CD14-positive monocyte (primary cell): ENCODE measurements at places on chromosomes 1 and 21.
A peak's percentile ranks its signal among the peaks of the same experiment; 100 is the strongest.

- DNase-seq: no peak
Measured at GRCh38 chr21:15650735-15651134, 79.0 kb upstream of the USP25 start.

GRCh38 chr1:152876827-152877226 is 1.3 kb upstream of the SMCP start:
- no peak for DNase-seq

GRCh38 chr1:217524787-217525520 is 105.9 kb downstream of the GPATCH2 start:
- no peak for DNase-seq

GRCh38 chr1:201505503-201505890 is 1.4 kb downstream of the CSRP1 start:
- DNase-seq: no peak

GRCh38 chr1:1371746-1372711 is 3.0 kb downstream of the AURKAIP1 start:
- peak; percentile 40 for DNase-seq

GRCh38 chr1:97920276-97920831 is 480 bp downstream of the DPYD start:
- no peak for DNase-seq

DNA sequence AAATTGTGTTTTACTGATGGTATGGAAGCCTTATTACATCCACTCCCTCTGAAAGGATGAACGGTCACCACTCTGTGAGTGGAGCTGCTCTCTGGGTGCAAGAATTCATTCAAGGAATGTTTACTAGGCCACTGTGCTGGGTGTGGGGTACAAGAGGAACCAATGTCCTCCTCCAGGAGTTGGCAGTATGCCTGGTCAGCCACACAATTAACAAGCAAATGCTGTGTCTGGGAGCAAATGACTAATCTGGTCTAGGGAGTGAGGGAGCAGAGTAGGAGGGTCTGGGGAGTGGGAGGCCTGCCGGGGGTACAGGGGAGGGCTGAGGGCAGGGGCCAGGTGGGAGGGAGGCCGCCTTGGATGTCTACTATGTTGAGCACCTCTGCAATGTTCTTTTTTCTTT is 27.2 kb upstream of the TDRD10 start:
- DNase-seq: peak; percentile 54

DNA sequence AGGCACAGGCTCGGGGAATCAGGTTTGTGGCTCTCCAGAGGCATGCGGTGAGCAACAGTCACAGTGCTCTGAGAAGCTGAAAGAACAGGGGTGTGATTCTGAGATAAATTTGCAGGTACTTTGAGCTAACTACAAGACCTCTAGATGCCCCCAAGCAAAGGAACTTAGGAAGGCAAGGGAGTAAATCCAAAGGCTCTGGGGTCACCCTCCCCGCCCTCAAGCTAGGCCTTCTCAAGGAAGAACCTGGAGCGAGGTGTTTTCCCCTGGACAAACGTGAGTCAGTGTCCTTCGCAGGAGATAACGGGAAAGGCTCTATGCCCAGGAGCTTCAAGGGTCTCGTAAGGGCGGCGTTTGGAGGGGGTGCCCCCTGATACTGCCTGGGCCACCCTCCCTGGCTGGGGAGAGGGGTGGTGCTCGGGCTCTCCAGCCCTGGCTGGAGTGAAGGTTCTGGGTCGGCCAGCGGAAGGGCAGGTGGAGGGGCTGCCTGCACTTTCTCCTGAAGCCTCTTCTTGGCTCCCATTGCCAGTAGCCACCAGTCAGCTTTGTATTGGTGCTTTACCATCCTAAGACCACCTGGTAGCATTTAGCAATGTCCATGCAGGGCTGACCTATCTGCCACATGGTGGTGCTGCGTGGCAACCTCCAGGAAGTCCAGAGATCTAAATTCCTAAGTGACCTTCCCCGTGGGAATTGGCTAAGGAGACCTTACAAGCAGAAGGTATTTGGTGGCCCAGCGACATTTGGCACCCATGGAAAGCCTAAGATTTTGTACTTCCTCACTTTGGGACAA is 44.0 kb downstream of the GPR161 start:
- DNase-seq: no peak

DNA sequence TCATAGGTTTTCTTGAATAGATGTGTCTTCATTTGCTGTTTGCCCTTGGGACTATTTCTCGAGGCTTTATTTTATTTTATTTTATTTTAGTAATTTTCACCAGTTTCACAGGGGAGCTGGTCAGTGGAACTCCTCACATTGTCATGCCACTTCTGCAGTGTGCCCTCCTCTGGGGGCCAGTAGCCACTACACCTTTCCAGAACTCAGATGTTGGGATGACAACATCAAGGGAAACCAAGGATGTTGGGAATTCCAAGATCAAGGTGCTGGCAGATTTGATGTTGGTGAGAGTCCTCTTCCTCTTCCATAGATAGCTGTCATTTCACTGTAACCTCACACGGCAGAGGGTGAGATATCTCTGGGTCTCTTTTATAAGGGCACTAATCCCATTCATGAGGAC is 35.5 kb downstream of the SLC26A9 start:
- DNase-seq: no peak

DNA sequence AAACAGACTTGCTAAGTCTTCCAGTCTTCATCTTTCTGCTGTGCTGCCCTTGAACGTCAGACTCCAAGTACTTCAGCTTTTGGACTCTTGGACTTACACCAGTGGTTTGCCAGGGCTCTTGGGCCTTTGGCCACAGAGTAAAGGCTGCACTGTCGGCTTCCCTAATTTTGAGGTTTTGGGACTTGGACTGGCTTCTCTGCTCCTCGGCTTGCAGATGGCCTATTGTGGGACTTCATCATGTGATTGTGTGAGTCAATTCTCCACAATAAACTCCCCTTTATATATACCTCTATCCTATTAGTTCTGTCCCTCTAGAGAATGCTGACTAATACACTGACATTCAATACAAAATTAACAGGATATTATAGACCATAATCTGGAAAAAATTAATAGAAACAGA is 628.1 kb downstream of the PLPP3 start:
- no peak for DNase-seq

GRCh38 chr1:198162091-198162767 is 5.4 kb downstream of the NEK7 start:
- peak; percentile 56 for DNase-seq

DNA sequence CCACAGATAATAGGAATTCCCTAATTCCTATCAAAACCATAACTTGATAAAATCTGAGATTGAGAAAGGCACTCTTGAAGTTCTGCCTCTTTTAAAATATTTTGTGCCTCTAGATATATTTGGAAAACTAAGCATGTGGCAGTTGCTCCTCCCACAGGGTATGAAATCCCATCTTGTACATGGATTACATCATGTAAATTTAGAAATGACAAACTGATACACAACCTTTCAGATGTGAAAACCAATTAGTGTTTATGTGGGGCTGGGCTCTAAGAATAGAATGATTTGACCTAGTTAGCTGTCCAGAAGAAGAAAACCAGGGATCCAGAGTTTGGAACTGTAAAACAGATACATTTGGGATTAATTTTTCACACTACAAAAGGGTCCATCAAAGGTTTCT is 15.7 kb downstream of the LRRC53 start:
- no peak for DNase-seq

GRCh38 chr1:6016191-6016865 is 24.1 kb upstream of the NPHP4 start:
- DNase-seq: no peak

DNA sequence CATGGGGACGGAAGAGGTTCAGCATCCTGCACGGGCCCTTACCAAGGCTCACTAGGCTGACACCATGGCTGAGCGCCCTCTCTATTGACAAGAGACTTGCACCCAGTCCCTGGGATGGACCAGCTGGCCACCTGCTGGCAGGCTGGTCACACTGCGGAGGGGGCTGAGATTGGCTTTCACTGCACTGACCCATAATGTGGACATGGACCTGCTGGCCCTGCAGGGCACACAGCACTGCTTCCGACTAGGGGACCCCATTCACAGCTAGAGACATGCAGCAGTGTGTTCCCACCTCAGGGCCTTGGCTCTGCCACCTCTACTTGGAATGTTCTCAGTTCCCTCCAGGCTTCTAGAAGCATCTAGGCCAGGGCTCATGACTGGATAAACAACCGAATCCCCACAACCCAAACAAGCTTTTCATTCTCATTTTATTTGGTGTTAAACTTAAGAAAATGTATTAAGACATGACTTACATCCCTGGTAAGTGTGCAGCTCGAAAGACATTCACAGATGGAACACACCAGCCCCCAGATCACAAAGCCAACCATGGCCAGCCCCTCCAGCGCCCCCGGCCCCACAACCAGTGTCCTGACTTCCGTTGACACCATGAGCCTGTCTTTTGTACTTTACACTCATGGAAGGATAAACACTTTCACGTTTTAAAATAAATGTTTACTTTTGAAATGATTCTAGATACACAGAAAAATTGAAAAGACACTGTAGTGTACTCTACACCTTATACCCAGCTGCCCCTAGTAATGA is 9.3 kb upstream of the SRARP start:
- DNase-seq: peak; percentile 65

GRCh38 chr21:44866780-44867179 is 6.7 kb downstream of the PTTG1IP start:
- DNase-seq: no peak

- DNase-seq: no peak
Measured at GRCh38 chr1:228370439-228370940, 36.1 kb downstream of the TRIM11 start.
